ENCODE measurements at places on chromosomes 3 and 15. TPM values are rescaled to one million over a fixed set of nuclear protein-coding genes. Genes with fewer than 3 reads are reported as not detected.

The ROPN1 gene
- polyA plus RNA-seq, result not detected

DNA sequence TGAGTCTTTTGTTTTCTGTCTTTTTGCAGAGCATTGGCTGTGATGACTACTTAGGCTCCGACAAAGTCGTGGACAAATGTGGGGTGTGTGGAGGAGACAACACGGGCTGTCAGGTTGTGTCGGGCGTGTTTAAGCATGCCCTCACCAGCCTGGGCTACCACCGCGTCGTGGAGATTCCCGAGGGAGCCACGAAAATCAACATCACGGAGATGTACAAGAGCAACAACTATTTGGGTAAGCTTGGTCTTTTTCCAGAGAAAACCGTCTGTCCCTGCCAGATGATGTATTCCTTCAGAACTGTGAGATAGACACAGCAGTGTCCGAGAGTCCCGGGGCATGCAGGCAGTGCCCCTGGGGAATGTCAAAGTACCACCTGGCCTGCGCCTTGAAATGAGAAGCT is 149.9 kb upstream of the NR2E3 start:
- peaks cover 12% of the 10 kb centered on the region for H3K27me3 ChIP-seq
- no peak overlapping the region for H3K27ac ChIP-seq
- H3K4me1 ChIP-seq, result no peaks in the 10 kb centered on the region

- H3K27me3 ChIP-seq, result no peaks in the 10 kb centered on the region
- no peaks in the 10 kb centered on the region for H3K4me1 ChIP-seq
- no peak overlapping the region for H3K27ac ChIP-seq
Measured at GRCh38 chr3:65785065-65785645, 253.6 kb downstream of the MAGI1 start.

- H3K4me1 ChIP-seq, result no peaks in the 10 kb centered on the region
- H3K4me3 ChIP-seq, result no peak overlapping the region
- no peak for DNase-seq
Measured at GRCh38 chr3:8421267-8421666, 80.4 kb upstream of the LMCD1 start.

DNA sequence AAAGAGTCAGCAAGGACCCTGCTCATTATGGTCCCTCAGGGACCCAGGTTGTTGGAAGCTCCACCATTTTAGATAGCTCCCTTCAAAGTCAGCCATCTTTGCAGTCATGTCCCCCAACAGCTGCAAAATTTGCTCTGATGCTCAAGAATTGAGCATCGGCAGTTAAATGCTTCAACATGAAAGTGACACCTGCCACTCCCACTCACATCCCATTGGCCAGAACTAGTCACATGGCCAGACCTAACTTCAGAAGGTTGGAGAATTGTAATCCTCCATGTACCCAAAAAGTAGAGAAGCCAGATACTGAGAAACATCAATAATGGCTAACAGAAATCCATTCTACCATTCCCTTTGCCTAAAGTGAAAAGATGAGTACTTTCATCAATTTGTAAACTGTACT is 171.5 kb upstream of the NR2E3 start:
- no peaks in the 10 kb centered on the region for H3K4me1 ChIP-seq
- no peak overlapping the region for H3K4me3 ChIP-seq
- H3K27me3 ChIP-seq, result peaks cover 21% of the 10 kb centered on the region
- H3K27ac ChIP-seq, result no peak overlapping the region

- H3K4me3 ChIP-seq, result no peak within 1 kb of the TSS
- no peak for DNase-seq
- H3K4me1 ChIP-seq, result no peaks in the 10 kb centered on the region
- H3K36me3 ChIP-seq, result no peaks in the 10 kb centered on the region
- H3K27me3 ChIP-seq, result peaks cover 24% of the 10 kb centered on the region
Measured at GRCh38 chr15:72397796-72398588, at the start of gene TMEM202. Gene TMEM202, plus strand, starts transcription at chr15:72398305. Its CDS starts 22 bp downstream, at chr15:72398327.

DNA sequence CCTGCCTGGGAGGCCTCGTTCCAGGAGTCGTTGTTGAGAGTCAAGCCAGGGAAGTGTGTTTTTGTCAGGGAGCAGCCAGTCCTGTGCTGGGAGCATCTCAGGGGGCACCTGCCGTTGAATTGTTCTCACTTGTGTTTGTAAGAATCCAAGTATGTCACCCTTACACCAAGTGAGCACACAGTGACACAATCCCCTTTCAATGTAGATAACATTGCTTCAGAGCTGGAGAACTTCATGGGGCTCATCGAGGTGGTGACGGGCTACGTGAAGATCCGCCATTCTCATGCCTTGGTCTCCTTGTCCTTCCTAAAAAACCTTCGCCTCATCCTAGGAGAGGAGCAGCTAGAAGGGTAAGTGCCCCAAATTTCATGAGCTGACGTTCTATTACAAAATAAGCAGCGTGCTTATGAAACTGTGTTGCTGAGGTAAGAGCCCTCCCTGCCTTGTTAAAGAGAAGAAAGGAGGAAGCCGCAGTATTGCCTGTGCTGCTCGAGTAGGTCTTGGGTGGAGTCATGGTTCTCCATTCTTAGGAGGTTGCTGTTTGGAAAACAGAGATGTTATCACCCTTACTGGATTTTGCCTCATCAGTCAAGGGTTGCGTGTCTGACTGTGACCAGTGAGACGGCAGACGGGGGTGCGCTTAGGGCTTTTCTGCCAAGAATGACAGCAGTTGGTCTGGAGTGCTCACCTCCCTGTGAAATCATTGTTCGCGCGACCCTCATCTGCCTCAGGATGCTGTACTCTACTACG is 108.1 kb downstream of the PGPEP1L start:
- no peak overlapping the region for H3K27ac ChIP-seq
- no peaks in the 10 kb centered on the region for H3K27me3 ChIP-seq
- peaks cover 15% of the 10 kb centered on the region for H3K36me3 ChIP-seq
- no peak overlapping the region for H3K4me3 ChIP-seq
- no peaks in the 10 kb centered on the region for H3K4me1 ChIP-seq

GRCh38 chr3:45618081-45618509 is 23.5 kb downstream of the LIMD1 start:
- H3K27me3 ChIP-seq, result no peaks in the 10 kb centered on the region
- H3K27ac ChIP-seq, result no peak overlapping the region
- no peak overlapping the region for H3K4me3 ChIP-seq
- H3K4me1 ChIP-seq, result peaks cover 63% of the 10 kb centered on the region
- DNase-seq, result no peak

DNA sequence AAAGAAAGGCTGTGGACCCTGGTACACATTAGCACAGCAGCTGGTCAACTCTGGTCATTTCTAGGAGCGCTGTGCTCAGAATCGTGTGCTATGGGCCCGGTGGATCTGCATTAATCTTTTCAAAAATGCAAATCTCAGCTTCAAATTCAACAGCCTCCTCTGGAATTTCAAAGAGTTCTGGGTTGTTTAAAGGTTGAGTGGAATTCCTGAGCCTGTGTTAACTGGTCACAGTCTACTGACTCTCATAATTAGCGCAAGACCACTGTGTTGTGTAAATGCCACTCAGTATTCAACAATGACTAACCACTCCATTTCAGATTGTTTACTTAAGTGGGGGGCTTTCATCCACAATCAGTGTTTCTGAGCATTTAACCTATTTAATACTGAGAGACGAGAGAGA is 2.7 kb upstream of the ARNT2 start:
- H3K4me1 ChIP-seq, result no peaks in the 10 kb centered on the region
- no peak overlapping the region for H3K4me3 ChIP-seq
- DNase-seq, result no peak
- H3K27ac ChIP-seq, result no peak overlapping the region
- H3K27me3 ChIP-seq, result peaks cover 70% of the 10 kb centered on the region

The TF gene
- not detected for polyA plus RNA-seq

- no peaks in the 10 kb centered on the region for H3K4me1 ChIP-seq
- H3K36me3 ChIP-seq, result peaks cover 14% of the 10 kb centered on the region
- H3K27ac ChIP-seq, result no peak overlapping the region
- no peak overlapping the region for H3K4me3 ChIP-seq
- H3K27me3 ChIP-seq, result peaks cover 8% of the 10 kb centered on the region
- DNase-seq, result no peak
Measured at GRCh38 chr15:100710744-100711515, 108.5 kb downstream of the ASB7 start.

GRCh38 chr3:49389297-49389696 is 22.5 kb downstream of the RHOA start:
- peaks cover 81% of the 10 kb centered on the region for H3K4me1 ChIP-seq
- peaks cover 8% of the 10 kb centered on the region for H3K36me3 ChIP-seq
- no peak overlapping the region for H3K27ac ChIP-seq
- no peak overlapping the region for H3K4me3 ChIP-seq
- DNase-seq, result no peak

The ISL2 gene
- polyA plus RNA-seq, result not detected

DNA sequence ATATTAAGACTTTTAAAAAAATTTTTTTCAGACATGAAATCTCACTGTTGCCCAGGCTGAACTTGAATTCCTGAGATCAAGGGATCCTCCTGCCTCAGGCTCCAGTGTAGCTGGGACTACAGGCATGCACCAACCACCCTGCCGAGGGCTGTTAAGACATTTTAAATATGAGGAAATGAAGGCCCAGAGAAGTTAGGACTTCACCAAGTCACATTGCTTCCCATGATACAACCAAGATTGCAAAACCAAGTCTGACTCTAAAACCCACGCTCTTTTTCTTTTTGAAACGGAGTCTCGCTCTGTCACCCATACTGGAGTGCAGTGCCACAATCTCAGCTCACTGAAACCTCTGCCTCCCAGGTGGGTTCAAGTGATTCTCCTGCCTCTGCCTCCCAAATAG is 28.0 kb downstream of the PTPN9 start:
- no peak overlapping the region for H3K27ac ChIP-seq
- no peak overlapping the region for H3K4me3 ChIP-seq
- DNase-seq, result no peak

- H3K4me1 ChIP-seq, result no peaks in the 10 kb centered on the region
- no peaks in the 10 kb centered on the region for H3K27me3 ChIP-seq
- H3K4me3 ChIP-seq, result no peak overlapping the region
- no peak for DNase-seq
- no peak overlapping the region for H3K27ac ChIP-seq
Measured at GRCh38 chr3:64650715-64651114, 37.1 kb downstream of the ADAMTS9 start.

DNA sequence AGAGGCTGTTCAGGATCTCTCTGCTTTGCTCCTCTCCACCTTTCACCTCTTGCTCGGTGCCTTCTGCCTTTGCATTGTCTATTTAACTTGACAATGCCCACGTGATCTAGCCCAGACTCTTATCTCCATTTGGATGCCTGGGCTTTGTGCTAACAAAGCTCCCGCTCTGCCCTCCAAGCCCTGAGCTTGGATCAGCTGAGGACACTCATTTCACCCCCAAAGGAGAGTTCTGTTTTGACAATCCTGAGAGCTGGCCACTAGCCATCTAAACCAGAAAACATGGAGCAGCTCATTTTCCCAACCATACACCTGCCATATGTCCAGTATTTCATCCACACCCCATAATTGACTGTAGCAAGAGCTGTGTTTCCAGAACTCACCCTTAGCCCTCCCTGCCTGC is 12.8 kb downstream of the GPR176 start:
- H3K27ac ChIP-seq, result no peak overlapping the region
- no peak for DNase-seq
- H3K27me3 ChIP-seq, result no peaks in the 10 kb centered on the region

The SYNM gene
- polyA plus RNA-seq, result not detected

- H3K36me3 ChIP-seq, result peaks cover 9% of the 10 kb centered on the region
- DNase-seq, result peak; percentile 17
- peak overlapping the region; percentile 21 for H3K4me3 ChIP-seq
- peak overlapping the region; percentile 60 for H3K27ac ChIP-seq
Measured at GRCh38 chr3:20080956-20081554, 40.8 kb downstream of the KAT2B start.

The IRAK2 gene
- 12.6 TPM for polyA plus RNA-seq

- H3K27me3 ChIP-seq, result peaks cover 7% of the 10 kb centered on the region
- H3K27ac ChIP-seq, result no peak overlapping the region
- no peaks in the 10 kb centered on the region for H3K4me1 ChIP-seq
- no peak overlapping the region for H3K4me3 ChIP-seq
- DNase-seq, result no peak
- no peaks in the 10 kb centered on the region for H3K36me3 ChIP-seq
Measured at GRCh38 chr3:123411340-123412040, 37.4 kb downstream of the ADCY5 start.
